ENCODE measurements at places on chromosomes 12 and 14. TPM values are rescaled to one million over a fixed set of nuclear protein-coding genes. Genes with fewer than 3 reads are reported as not detected.

Gene CIROP
- total RNA-seq, result not detected

- DNase-seq, result no peak
Measured at GRCh38 chr12:5031958-5032357, 11.7 kb upstream of the KCNA5 start.

GRCh38 chr12:5052348-5052747 lies 8.7 kb downstream of the KCNA5 start:
- DNase-seq, result no peak

DNA sequence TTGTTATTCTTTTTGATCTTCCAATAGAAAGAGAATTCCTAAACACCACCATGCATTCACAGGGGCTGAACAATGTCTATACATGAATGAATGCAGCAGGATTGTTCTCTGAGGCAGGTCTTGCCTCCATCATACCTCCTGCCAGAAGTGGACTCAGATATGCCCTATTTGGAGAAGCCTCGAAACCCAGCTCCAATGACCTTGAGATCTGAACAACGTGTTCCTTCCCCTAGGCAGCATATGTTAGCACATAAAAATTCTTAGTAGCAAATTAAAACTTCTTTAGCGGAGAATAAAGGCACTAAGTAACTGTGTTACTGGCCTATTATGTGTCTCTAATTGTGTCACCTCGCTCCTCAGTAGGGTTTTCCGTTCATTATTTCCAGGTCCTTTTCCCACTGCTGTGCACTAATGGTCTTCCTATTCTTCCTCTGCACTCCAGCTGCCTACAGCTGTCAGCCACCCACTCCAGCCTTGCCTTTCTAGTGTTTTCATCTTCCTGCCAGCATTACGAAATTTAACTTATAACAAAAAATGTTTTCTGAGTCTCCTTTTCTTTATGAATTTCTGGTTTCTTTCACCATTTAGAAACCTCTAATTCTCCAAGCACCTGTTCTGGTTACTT lies 62.6 kb upstream of the IGF1 start:
- no peak for DNase-seq

GRCh38 chr14:49999826-50000379 lies 107.0 kb downstream of the ARF6 start:
- no peak for DNase-seq

DNA sequence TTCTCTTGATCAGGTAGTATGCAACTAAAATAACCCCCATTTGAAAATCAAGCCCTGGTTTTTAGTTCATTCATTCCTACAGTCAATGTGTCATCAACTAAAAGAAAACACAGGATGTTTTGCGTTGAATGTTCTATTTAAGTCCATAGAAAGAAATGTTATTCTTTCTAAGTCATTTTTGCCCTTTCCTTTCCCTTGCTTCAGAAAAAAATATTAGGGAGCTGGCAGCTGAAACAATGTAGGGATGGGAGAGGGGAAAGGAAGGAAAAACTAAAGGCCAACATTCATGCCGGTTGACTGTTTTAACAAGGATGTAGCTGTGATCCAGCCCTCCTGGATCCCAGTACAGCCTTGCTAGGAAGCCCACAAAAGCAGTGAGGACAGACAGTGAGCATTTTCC lies 155.1 kb downstream of the BTG1 start:
- DNase-seq, result no peak

- DNase-seq, result no peak
Measured at GRCh38 chr14:33636716-33637115, 314.2 kb downstream of the EGLN3 start.

DNA sequence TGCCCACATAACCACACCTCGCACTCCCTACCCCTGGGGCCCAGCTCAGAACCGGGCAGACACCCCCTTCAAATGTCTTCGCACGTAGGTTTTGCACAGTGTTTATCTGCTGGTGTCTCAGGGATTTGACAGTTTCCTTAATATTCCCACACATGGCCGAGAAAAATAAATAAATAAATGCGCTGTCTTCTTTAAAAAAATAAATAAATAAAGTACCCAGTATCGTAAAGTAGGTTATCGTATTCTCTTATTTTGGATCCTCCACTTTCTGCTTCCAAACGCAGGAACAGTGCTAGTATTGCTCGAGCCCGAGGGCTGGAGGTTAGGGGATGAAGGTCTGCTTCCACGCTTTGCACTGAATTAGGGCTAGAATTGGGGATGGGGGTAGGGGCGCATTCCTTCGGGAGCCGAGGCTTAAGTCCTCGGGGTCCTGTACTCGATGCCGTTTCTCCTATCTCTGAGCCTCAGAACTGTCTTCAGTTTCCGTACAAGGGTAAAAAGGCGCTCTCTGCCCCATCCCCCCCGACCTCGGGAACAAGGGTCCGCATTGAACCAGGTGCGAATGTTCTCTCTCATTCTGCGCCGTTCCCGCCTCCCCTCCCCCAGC lies 710 bp upstream of the FOS start:
- no peak for DNase-seq

- DNase-seq, result peak; percentile 52
Measured at GRCh38 chr12:26122681-26123481, 2.0 kb downstream of the BHLHE41 start.

GRCh38 chr12:56157201-56158028 lies 744 bp upstream of the MYL6 start:
- DNase-seq, result peak; percentile 69

DNA sequence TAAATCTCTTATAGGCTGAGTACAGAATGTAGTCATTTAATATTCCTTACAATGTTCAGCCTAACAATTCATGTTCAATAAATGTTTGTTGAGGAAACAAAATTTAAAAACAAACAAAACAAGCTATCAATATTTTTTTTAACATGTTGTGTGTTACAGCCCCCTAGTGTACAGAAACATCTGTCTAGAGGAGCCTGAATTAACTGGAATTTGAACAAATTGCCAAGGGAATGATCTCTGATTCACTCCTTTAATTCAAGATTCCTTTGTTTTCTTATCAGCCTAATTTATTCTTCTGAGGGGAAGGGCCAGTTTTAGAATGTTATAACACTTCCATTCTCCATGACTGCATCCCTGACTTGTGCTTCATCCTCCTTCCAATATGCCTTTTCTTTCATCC lies 127.2 kb downstream of the CMAS start:
- no peak for DNase-seq

DNA sequence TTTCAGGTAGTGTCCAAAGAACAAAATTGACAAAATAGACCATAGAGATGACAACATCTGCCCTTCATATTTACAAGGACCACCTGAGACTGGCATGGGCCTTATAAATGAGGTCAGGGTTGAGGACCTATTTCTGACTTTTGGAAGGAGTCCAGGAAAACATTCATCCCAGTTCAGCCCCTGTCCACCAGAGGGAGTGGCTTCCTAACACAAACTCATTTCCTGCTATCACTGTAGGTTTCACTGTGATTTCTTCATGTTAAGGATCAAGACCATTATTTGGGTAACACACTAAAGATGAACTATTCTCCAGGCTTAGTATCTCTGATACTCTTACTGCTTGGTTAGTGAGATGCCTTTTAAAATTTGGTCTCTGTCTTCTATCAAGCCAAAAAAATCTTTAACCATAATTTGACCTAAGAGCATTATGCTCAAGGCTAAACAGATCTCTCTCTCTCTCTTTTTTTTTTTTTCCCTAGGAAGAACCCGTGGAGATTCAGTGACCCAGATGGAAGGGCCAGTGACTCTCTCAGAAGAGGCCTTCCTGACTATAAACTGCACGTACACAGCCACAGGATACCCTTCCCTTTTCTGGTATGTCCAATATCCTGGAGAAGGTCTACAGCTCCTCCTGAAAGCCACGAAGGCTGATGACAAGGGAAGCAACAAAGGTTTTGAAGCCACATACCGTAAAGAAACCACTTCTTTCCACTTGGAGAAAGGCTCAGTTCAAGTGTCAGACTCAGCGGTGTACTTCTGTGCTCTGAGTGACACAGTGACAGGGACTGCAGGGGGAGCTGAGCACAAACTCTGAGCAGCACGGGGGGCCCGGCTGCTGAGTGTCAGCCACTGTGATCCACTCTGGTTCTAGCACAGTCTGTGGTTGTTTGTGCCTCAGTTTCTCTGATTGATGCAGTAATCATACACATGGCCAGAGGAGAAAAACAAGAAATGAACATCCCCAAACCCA lies 267.6 kb upstream of the OR4E1 start:
- no peak for DNase-seq

DNA sequence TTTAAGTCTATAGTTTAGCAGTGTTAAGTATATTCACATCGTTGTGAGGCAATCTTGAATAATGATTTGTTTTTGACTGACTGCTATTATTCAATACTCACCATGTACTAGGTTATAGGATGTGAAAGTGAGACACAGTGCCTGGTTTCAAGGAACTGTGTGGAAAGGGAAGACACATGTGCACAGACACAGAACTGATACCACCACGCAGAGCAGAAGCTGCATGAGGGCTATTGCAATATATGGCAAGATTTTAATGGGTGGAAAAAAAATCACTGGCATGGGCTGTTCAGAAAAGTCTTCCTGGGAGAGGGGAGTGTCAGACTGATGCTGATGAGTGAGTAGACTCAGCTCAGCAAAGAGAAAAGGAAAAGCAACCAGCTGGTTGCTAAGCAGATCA lies 10.4 kb downstream of the SLC7A8 start:
- DNase-seq, result no peak

Gene CAPZA3
- total RNA-seq, result 0.33 TPM

- DNase-seq, result no peak
Measured at GRCh38 chr12:10101042-10101579, 2.3 kb upstream of the CLEC1A start.

All from left lobe of liver (tissue), 2 donors.